Cortex of kidney (tissue), 1 donor: ENCODE measurements at places on chromosomes 6 and 20.

- no peak for DNase-seq
These were observed 21.9 kb upstream of the CDH4 start for GRCh38 chr20:61230166-61230565.

- DNase-seq = no peak
These were observed 1.0 kb downstream of the CALHM6 start for GRCh38 chr6:116461932-116462885.

DNA sequence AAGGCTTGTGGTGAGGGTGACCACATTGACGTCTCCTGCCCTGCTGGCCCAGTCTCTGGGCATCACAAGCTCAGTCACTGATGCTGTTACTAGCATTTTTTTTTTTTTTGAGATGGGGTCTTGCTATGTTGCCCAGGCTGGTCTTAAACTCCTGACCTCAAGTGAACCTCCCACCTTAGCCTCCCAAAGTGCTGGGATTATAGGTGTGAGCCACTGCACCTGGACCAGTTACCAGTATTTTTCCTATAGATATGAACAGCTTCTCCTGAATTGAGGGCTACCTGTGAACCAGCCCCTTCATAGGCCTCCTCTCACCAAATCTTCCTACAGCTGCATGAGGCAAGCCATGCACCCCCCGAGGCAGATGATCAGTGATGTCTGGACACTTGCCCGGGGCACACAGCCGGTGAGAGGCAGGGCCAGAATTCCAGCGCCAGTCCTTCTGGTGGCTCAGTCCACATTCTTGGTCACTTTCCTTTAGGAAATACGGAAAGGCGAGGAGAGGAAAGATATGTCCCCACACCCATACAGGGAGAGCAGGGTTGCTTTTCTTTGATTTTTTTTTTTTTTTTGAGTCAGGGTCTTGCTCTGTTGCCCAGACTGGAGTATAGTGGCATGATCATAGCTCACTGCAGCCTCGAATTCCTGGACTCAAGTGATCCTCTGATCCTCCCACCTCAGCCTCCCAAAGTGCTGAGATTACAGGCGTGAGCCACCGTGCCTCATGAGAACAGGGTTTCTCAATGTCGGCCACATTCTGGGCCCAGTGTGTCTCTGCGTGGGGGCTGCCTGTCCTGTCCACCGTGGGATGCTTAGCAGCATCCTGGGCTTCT, 50.7 kb downstream of the UBE2V1 start:
- DNase-seq = no peak

DNA sequence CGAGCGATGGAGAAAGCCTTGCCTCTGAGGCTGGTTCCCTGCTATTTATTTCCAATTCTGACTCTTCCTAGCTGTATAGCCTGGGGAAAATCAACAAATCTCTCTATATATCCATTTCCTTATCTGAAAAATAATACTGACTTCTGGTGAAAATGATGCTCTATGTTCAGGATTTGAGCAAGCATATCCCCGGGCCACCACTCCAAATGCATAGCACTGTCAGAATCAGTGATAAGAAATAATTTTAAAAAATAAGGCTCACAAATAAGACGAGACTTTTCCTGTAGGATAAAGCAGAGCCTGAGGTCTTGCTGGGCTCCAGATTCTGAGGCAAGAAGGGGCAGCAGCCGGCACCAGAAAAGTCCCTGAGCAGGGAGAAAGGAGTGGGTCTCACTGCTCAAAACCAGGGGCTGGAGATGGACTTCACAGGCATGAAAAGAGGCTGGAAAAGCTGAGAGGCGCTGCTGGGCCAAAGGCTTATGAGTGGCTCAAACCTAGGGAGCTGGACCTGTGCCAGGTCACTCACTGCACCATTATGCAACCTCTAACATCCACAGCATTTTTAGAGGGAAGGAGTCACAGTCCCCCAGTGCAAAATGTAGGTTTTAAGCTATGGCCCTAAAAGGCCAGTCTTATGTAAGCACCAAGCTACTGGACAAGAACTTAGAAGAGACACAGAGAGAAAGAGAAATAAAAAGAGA, 48.1 kb upstream of the SLC17A4 start:
- DNase-seq = no peak

DNA sequence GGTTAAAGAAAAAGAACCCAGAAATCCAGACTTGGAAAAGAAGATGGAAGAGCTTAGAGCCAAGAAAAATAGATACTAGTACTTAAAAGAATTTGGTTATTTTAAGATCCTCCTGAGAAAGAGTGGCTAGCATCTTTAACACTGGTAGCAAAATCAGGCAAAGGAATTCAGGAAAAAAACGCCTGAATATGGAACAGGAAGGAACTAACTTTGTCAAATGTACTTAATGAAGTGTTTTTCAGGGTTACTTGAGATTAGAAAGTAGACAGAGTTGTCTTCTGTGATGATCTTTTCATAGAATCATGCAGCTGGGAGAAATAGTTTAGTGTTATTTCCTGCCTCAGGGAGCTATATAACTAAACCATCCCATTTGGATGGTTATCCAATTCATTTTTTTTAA, 50.8 kb upstream of the SASH1 start:
- DNase-seq = no peak

- no peak for DNase-seq
These were observed 559.8 kb downstream of the CDH26 start for GRCh38 chr20:60518022-60518421.

GRCh38 chr6:131897621-131898020, 53.6 kb downstream of the CCN2 start:
- DNase-seq = no peak

DNA sequence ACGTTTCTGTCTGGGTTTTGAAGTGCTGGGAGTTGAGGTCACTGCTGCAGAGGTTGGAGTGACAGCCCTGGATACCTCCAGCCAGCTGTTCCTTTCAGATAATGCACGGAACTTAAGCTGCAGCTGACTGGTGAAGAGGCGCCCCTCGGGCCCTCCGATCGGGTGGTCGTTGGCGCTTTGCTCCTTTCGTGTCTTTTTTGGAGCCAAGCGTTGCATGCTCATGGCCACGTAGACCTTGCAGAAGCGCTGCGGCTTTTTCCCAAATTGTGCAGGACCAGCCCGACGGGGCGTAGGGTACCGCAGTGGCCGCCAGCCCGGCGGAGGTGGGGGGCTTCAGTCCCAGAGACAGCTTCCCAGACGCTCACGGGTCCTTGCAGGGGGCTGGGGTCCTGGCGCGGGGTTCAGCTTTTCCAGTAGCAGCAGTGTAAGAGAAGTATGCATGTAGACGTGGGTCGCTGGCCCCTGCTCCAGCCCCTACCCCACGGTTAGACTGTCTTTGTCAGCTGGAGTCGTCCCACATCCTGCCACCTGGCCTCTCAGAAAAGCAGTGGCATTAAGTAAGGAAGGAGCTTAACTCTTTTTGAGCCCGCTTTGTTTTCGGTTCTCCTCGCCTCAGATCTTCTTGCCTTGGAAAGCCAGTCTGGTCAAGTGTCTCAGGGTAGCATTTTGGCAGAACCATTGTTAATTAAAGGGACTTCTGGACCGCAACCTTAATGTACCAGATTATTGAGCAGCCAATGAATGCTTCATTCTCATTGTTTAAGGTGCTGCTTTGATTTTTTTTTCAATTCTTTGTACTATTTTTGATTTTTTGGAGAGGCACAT, 838 bp downstream of the TNFAIP3 start:
- DNase-seq = no peak

GRCh38 chr20:53364646-53365045, 229.0 kb downstream of the ZNF217 start:
- DNase-seq = no peak

DNA sequence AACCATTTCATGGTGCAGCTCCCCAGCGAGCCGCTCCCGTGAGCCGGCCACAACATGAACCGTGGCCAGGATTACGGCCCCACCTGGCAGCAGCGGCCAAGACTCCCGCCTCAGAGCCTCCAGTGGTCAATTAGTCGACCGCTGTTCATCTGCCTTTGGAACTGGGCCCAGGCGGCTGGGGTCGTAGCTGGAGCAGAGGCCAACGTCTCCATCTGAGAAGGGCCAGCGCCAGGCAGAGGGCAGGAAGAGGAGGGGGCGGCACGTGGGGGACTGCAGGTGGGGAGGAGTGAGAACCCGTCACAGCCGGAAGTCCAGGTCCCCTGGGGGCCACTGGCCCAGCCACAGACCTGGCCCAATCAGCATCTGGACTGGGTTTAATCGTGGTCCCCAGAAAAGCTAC, 184.3 kb downstream of the TAF4 start:
- no peak for DNase-seq

GRCh38 chr6:29760328-29760727, 37.1 kb downstream of the HLA-F start:
- no peak for DNase-seq

- DNase-seq = no peak
These were observed 656 bp downstream of the RTEL1 start for GRCh38 chr20:63658749-63659187.

DNA sequence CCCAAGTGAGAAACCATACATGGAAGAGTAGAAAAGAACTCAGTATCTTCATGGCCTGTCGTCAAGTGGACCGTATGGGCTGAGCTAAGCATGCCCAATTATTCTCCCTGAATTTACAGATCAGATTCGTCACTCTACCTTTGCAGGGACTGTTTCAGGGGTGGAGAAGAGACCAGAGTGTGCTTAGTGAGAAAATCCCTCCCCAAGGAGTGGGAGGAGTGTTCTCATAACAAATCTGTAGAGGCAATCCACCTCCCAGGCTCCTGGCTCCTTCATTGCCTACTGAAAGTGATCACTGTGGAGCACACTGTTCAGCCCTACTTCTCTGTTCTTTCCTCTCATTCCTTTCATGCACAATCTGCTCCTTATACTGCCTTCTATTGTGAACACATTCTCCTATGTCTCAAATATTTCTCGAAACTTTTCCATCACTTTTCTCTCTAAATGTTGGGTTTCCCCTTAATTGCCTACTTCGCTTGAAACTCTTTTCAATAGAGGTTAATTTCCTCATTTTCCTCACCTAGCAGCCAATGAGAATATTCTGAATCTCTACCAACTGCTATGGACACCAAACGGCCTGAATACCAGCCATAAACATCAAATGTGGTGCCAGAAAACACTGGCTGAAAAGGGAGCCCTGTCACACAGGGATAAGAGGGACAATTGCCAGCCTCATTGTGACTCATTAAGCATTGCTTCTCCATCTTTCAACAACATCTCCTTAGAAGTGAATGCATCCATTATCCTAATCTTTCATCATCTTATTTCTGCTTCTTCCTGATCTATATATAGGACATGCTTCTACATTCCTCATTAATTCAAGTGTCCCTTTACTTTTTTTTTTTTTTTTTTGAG, 398.3 kb downstream of the UTRN start:
- DNase-seq = no peak

DNA sequence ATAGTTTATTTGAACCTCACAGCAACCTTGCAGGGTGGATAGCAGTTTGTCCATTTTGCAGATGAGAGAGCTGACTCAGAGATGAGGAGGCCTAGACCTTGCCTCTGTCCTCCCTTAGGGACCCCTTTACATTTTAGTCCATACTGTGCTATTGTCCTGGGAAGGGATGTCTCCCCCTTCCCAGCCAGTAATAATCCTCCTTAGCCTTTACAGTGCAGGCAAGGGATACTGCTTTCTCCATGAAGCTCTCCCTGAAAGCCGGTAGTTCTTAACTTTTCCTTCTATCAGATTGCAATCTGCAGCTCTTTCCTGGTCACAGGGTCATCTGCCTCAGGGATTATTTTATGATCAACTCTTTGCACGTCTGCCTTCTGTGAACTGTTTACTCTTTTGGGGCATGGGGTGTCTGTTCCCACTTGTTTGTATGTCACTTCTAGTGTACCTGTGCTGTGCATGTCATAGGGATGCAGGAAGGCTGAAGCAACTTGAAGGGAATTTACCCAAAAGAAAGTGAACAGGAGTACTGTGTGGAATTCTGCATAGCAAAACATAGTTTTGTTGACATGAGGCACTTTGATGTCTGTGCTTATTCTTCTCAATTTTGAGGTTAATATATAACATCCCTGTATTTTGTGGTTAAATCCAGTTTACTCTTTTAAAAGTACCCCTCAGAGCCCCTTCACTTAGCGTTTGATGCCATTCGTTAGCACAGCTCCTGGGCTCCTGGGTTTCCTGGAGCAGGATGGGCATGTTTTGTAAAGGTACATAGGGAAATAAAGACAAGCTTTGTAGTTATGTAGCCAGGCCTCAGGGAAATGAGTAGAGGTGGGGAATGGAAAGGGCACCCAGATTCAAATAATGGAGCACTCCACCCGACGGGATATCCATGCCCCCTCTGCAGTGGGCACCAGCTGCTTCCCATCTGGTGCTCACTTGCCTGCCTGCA, 38.1 kb downstream of the DHX35 start:
- DNase-seq = no peak
